ENCODE measurements at places on chromosomes 7 and 10. TPM values are rescaled to one million over a fixed set of nuclear protein-coding genes. Genes with fewer than 3 reads are reported as not detected.

ARHGAP22 gene
- 0.82 TPM for total RNA-seq

DNA sequence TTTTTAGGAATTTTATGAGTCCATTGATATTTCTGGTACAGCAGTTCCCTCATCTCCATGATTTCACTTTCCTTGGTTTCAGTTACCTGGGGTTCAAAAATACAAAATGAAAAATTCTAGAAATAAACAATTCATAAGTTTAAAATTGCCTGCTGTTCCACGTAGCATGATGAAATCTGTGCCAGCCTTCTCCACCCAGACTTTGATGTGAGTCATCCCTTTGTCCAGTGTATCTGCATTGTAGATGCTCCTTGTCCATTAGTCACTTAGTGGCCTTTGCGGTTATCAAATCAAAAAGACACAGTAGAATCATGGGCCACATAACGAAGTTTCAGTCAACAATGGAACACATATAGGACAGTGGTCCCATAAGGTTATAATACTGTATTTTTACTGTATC lies 286.9 kb downstream of the PTEN start:
- H3K4me1 ChIP-seq = peaks cover 12% of the 10 kb centered on the region
- no peak overlapping the region for H3K4me3 ChIP-seq
- no peak for DNase-seq
- no peak overlapping the region for H3K27ac ChIP-seq

GRCh38 chr10:52877451-52877850 lies 104.9 kb upstream of the MBL2 start:
- no peaks in the 10 kb centered on the region for H3K27me3 ChIP-seq
- H3K4me3 ChIP-seq = no peak overlapping the region
- no peaks in the 10 kb centered on the region for H3K36me3 ChIP-seq
- H3K27ac ChIP-seq = no peak overlapping the region

DNA sequence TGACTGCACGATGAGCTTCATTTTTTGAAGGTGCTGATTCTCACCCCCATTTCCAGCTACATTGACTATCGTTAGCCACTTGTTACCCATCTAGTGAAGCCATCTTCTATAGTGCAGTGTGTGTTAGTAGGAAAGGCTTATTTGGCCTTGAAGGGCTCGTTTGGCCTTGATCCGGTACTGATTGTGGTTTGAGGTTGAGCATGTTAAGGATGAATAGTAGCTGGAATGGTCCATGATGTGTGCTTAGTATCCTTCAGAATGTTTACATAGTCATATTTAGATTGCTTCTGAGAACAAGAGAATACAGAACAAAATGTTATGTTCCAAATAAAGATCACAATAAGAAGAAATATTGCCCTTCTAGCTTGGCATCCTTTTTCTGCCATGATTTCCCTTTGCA lies 591.5 kb downstream of the AUTS2 start:
- DNase-seq = no peak
- no peaks in the 10 kb centered on the region for H3K4me1 ChIP-seq
- H3K4me3 ChIP-seq = no peak overlapping the region
- H3K36me3 ChIP-seq = peaks cover 8% of the 10 kb centered on the region
- no peak overlapping the region for H3K27ac ChIP-seq

GRCh38 chr7:123004931-123005330 lies 9.4 kb upstream of the TAS2R16 start:
- H3K4me3 ChIP-seq = no peak overlapping the region
- H3K36me3 ChIP-seq = no peaks in the 10 kb centered on the region
- H3K4me1 ChIP-seq = no peaks in the 10 kb centered on the region
- DNase-seq = no peak
- H3K27me3 ChIP-seq = no peaks in the 10 kb centered on the region

GRCh38 chr10:10209167-10209566 lies 808.5 kb upstream of the CELF2 start:
- H3K4me3 ChIP-seq = no peak overlapping the region
- H3K4me1 ChIP-seq = peaks cover 18% of the 10 kb centered on the region
- no peaks in the 10 kb centered on the region for H3K27me3 ChIP-seq
- H3K36me3 ChIP-seq = no peaks in the 10 kb centered on the region
- peak overlapping the region; percentile 67 for H3K27ac ChIP-seq

NPSR1 gene
- not detected for total RNA-seq

DNA sequence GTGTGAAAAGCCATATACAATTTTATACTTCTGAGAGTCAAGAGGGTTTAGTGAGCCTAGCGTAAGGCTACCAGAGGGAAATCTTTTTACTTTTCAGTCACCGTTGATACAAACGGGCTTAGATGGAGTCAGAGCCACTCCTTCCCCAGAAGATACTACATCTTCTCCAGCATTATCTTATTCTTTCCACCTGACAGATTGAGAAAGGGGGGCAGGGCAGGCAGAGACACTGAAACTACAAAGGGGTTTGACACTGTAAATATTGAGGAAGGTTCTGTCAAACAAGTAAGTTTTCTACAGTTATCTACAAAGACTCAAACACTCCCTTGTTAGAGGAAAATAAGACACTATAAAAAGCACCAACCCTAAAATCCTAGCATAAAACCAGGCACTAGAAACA lies 100.0 kb downstream of the RELN start:
- no peaks in the 10 kb centered on the region for H3K36me3 ChIP-seq

TAS2R41 gene
- total RNA-seq = not detected

DNA sequence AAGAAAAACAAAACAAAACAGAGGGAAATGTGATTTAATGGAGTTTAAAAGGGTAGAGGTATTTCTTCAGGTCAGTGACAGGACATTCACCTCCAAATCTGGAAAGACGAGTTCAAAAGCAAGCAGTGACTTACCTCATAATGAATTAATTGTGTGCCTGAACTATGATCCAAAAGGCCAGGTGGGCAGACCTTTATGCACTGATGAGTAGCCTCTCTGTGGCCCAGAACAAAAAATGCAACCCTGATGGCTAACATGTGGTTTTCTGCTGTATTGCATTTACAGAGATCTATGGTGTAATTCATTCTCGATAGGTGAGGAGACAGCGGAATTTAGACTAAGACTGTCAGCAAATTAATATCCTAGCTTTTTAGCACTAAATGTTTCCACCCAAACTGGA lies 142.0 kb downstream of the HDAC9 start:
- H3K27ac ChIP-seq = no peak overlapping the region
- H3K4me3 ChIP-seq = no peak overlapping the region
- DNase-seq = no peak
- no peaks in the 10 kb centered on the region for H3K4me1 ChIP-seq

GRCh38 chr7:33761449-33762080 lies 143.8 kb upstream of the BMPER start:
- H3K4me3 ChIP-seq = no peak overlapping the region
- DNase-seq = no peak
- no peaks in the 10 kb centered on the region for H3K36me3 ChIP-seq
- H3K4me1 ChIP-seq = no peaks in the 10 kb centered on the region
- H3K27me3 ChIP-seq = no peaks in the 10 kb centered on the region

DNA sequence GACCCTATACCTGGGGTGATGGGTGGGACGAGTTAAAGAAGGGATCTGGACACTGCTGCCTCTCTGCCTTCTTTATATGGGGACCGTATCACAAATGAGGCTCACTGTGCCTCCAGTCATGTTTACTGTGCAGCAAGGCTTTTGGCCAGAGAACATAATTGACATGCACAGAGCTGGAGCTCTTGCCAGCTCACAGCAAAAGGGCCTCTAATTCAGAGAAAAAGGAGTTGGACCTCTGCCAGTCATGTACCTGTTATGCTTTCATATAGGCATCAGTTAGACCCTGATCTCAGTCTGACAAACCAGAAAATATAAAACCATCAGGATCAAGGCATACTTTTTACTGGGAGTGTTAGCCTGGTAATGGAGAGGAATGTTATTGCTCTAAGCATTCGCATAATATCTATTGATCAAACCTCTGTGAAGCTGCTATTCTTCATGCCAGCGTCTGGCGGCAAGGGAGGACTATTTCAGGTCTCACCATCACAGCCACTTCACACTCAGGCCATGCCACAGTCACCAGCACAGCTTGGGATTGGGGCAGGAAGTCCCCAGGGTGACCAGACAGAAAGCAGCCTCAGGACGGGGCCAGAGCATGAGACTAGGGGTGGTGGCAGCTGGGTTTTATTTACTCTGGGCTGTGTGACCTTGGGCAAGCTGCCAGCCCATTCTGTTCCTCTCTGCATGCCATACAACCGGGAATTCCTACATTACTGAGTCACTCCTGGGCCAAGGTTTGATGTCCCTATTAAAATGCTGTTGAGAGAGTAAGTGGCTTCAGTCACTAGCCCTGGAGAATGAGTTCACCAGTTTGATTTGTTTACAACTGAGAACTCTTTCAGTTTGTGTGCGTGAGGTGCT lies 90.1 kb downstream of the NPSR1 start:
- H3K36me3 ChIP-seq = no peaks in the 10 kb centered on the region
- H3K27me3 ChIP-seq = no peaks in the 10 kb centered on the region
- no peak for DNase-seq
- no peak overlapping the region for H3K4me3 ChIP-seq
- no peaks in the 10 kb centered on the region for H3K4me1 ChIP-seq
- no peak overlapping the region for H3K27ac ChIP-seq

GRCh38 chr10:97520520-97520919 lies 21.8 kb downstream of the UBTD1 start:
- DNase-seq = no peak
- peaks cover 16% of the 10 kb centered on the region for H3K27me3 ChIP-seq
- H3K4me1 ChIP-seq = no peaks in the 10 kb centered on the region
- H3K27ac ChIP-seq = no peak overlapping the region
- H3K36me3 ChIP-seq = no peaks in the 10 kb centered on the region
- H3K4me3 ChIP-seq = no peak overlapping the region

CYP2E1 gene
- 0.64 TPM for total RNA-seq

DNA sequence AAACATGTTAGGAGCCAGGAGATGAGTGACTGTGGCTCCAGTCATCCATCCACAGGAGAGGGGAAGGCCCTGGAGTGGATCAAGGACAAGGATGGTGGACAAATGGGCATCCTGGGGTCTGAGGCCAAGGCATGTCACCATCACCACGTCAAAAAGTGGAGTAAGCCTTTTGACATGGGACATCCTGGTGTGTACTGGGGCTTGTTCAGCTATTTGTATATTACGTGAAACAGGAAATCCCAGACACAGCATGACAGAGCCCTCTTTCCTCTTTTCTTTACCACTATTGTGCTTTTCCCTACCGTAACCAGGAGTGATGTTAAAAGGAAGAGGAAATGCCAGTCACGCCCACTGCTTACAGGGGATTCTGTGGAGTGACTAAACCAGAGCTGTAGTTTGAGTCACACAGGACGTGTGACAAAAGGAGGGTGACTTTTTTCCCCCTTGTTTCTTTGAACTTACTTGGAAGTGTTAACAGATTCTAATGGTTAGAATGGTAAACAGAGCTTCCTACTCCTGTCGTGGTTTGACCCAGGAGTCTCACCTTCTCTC lies 15.4 kb downstream of the ACSL5 start:
- peaks cover 16% of the 10 kb centered on the region for H3K36me3 ChIP-seq
- no peak for DNase-seq
- H3K4me1 ChIP-seq = peaks cover 43% of the 10 kb centered on the region
- no peak overlapping the region for H3K27ac ChIP-seq
- H3K27me3 ChIP-seq = no peaks in the 10 kb centered on the region
- no peak overlapping the region for H3K4me3 ChIP-seq

GRCh38 chr7:111863269-111863668 lies 301.0 kb upstream of the IMMP2L start:
- no peak overlapping the region for H3K27ac ChIP-seq
- H3K36me3 ChIP-seq = no peaks in the 10 kb centered on the region
- no peaks in the 10 kb centered on the region for H3K27me3 ChIP-seq
- DNase-seq = no peak
- no peak overlapping the region for H3K4me3 ChIP-seq

DNA sequence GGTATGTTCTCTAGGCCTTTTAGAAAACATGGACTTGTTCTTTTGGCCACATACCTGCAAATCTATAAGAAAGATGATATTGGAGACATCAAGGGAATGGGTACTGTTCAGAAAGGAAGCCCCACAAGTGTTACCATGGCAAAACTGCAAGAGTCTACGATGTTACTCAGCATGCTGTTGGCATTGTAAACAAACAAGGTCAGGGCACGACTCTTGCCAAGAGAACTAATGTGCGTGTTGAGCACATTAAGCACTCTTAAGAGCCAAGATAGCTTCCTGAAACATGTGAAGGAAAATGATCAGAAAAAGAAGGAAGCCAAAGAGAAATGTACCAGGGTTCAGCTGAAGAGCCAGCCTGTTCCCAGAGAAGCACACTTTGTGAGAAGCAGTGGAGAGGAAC lies 37.1 kb downstream of the SDK1 start:
- DNase-seq = no peak
- peaks cover 42% of the 10 kb centered on the region for H3K27me3 ChIP-seq
- no peaks in the 10 kb centered on the region for H3K36me3 ChIP-seq
- no peak overlapping the region for H3K27ac ChIP-seq
- H3K4me3 ChIP-seq = no peak overlapping the region
- H3K4me1 ChIP-seq = no peaks in the 10 kb centered on the region
